ENCODE measurements at places on chromosomes 1 and 21. TPM values are rescaled to one million over a fixed set of nuclear protein-coding genes. Genes with fewer than 3 reads are reported as not detected.

GRCh38 chr21:38208118-38208517, 48.7 kb upstream of the KCNJ15 start:
- H3K36me3 ChIP-seq = no peaks in the 10 kb centered on the region
- H3K4me3 ChIP-seq = no peak overlapping the region
- no peak overlapping the region for H3K27ac ChIP-seq
- DNase-seq = no peak
- H3K4me1 ChIP-seq = no peaks in the 10 kb centered on the region
- H3K27me3 ChIP-seq = no peaks in the 10 kb centered on the region

DNA sequence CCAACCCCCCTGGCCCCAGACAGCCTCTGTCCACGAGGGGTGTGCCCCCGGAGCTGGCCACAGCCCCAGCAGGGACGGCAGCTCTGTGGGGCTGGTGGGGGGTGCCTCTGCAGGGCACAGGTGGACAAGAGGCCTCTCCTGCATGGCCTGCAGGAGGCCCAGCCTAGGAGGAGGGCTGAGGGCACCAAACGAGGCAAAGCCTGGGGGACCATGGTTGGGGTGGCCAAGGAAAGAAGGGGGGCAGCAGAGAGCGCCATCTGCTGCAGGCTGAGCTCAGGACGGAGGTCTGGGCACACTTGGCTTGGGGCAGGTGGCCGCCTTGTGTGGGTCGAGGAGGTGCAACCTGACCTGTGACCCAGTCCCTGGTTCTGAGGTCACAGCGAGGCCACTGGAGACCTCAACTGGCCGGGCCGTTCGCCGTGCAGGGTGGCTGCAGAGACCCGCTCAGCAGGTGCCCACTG, 27.3 kb downstream of the RRP1 start:
- H3K27ac ChIP-seq = no peak overlapping the region
- no peaks in the 10 kb centered on the region for H3K27me3 ChIP-seq
- H3K36me3 ChIP-seq = no peaks in the 10 kb centered on the region
- no peak for DNase-seq

- no peak overlapping the region for H3K4me3 ChIP-seq
- H3K27me3 ChIP-seq = no peaks in the 10 kb centered on the region
- H3K4me1 ChIP-seq = peaks cover 9% of the 10 kb centered on the region
- H3K36me3 ChIP-seq = no peaks in the 10 kb centered on the region
Measured at GRCh38 chr1:24726741-24727140, 18.5 kb upstream of the CLIC4 start.

GRCh38 chr1:22296701-22297591, 154.0 kb upstream of the WNT4 start:
- H3K36me3 ChIP-seq = no peaks in the 10 kb centered on the region
- no peaks in the 10 kb centered on the region for H3K4me1 ChIP-seq
- H3K27me3 ChIP-seq = peaks cover 2% of the 10 kb centered on the region
- no peak overlapping the region for H3K4me3 ChIP-seq
- H3K27ac ChIP-seq = no peak overlapping the region
- no peak for DNase-seq

- peaks cover 67% of the 10 kb centered on the region for H3K36me3 ChIP-seq
- no peak overlapping the region for H3K27ac ChIP-seq
- no peak overlapping the region for H3K4me3 ChIP-seq
- no peak for DNase-seq
- H3K4me1 ChIP-seq = no peaks in the 10 kb centered on the region
- no peaks in the 10 kb centered on the region for H3K27me3 ChIP-seq
Measured at GRCh38 chr1:19130468-19130867, 79.6 kb downstream of the UBR4 start.

GRCh38 chr1:8424539-8425116, 106.7 kb downstream of the SLC45A1 start:
- DNase-seq = peak; percentile 77
- peak overlapping the region; percentile 99 for H3K4me3 ChIP-seq
- H3K27ac ChIP-seq = peak overlapping the region; percentile 98
- H3K36me3 ChIP-seq = no peaks in the 10 kb centered on the region
- H3K27me3 ChIP-seq = no peaks in the 10 kb centered on the region
- peaks cover 55% of the 10 kb centered on the region for H3K4me1 ChIP-seq

- no peaks in the 10 kb centered on the region for H3K36me3 ChIP-seq
- no peaks in the 10 kb centered on the region for H3K27me3 ChIP-seq
- no peak for DNase-seq
- no peak overlapping the region for H3K4me3 ChIP-seq
Measured at GRCh38 chr21:15616864-15617574, 112.8 kb upstream of the USP25 start.

- no peak overlapping the region for H3K27ac ChIP-seq
- no peaks in the 10 kb centered on the region for H3K4me1 ChIP-seq
- H3K4me3 ChIP-seq = no peak overlapping the region
- no peak for DNase-seq
Measured at GRCh38 chr1:241762713-241763339, 85.2 kb upstream of the EXO1 start.

- no peak for DNase-seq
- peaks cover 60% of the 10 kb centered on the region for H3K27me3 ChIP-seq
- H3K27ac ChIP-seq = no peak overlapping the region
- no peaks in the 10 kb centered on the region for H3K36me3 ChIP-seq
- peaks cover 10% of the 10 kb centered on the region for H3K4me1 ChIP-seq
Measured at GRCh38 chr1:46448109-46448911, 41.3 kb upstream of the DMBX1 start.

GRCh38 chr1:93635614-93636543, 45.8 kb downstream of the BCAR3 start:
- H3K4me1 ChIP-seq = peaks cover 22% of the 10 kb centered on the region
- peak overlapping the region; percentile 45 for H3K27ac ChIP-seq
- H3K36me3 ChIP-seq = no peaks in the 10 kb centered on the region
- no peaks in the 10 kb centered on the region for H3K27me3 ChIP-seq
- H3K4me3 ChIP-seq = no peak overlapping the region
- no peak for DNase-seq

SPATA17 gene
- not detected for polyA plus RNA-seq

DNA sequence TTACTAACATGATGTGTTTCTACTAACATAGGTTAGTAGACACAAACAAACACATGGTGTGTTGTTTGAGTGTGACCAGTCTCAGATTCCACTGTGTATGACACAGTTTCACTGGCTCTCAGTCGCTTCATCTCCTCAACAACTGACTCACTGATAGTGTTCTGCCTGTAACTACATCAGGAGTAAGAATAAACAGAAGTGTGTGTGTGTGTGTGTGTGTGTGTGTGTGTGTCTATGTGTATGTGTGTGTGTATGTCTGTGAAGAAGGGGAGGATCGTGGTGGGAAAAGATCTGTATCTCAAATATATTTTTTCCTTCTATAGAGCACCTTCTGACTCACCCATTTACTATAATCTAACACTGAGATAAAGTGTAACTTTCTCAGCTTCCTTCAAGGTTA, 391.0 kb downstream of the PTPRC start:
- no peak for DNase-seq
- H3K4me3 ChIP-seq = no peak overlapping the region
- H3K36me3 ChIP-seq = no peaks in the 10 kb centered on the region

- H3K36me3 ChIP-seq = peaks cover 10% of the 10 kb centered on the region
Measured at GRCh38 chr1:7771823-7772299, 765 bp downstream of the VAMP3 start.

Measured in sigmoid colon (tissue), 7 donors.